ENCODE measurements at places on chromosomes 12 and 14.

DNA sequence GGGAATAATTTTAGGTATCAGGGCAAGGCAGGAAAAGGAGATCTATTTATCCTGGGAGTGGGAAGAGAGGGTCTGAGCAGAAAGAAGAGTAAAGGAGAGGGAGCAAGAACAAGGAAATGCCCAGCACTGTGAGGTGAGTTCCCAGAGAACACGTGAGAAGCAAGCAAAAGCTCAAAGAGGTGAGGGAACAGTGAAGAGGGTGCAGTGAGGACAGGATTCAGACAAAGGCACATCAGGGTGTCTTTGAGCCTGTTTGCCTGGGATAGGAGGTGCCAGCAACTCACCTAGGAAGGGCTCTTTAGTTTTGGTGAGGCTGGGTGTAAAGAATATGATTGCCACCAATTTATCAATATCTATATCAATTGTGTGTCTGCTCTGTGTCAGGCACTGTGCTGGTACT is 88.9 kb upstream of the NRXN3 start:
- no peak for DNase-seq

GRCh38 chr12:125856366-125856765 is 791.1 kb downstream of the AACS start:
- DNase-seq, result no peak

DNA sequence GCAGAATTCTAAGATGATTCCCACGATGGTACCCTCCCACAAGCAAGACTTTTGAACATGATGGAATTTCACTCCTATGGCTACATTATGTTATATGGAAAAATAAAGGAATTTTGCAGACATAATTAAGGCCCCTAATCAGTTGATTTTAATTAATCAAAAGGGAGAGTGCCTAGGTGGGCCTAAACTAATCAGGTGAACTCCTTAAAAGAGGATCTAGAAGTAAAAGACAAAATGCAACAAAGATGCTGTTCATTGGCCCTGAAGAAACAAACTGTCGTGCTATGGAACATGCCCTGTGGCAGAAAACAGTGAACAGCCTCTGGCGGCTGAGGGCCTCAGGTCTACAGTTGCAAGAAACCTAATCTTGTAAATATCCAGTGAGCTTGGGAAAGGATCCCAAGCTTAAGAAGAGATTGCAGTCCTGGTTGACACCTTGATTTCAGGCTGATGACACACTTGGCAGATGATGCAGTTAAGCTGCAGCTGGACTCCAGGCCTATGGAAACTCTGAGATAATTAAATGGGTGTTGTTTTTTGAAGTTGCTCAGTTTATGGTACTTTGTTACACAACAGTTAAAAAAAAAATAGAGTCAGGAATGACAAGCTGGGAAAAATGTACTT is 13.8 kb downstream of the TMCC3 start:
- no peak for DNase-seq

- no peak for DNase-seq
Observed at GRCh38 chr12:24617471-24617870, 331.4 kb downstream of the BCAT1 start.

DNA sequence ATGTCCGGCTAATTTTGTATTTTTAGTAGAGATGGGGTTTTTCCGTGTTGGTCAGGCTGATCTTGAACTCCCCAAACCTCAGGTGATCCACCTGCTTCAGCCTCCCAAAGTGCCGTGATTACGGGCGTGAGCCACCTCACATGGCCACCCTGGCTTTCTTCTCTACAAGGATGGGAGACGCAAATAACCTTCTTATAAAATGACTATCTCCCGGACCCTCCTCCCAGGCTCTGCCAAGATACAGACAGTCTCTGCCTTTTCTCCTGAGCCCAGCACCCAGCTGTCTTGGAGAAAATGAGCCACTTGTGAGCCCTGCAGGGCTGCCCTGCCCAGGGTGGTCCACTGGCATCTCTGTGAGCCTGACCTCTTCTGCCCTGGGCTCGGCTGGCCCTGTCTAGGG is 34.7 kb upstream of the RBM19 start:
- DNase-seq, result no peak

GRCh38 chr14:51602310-51602709 is 49.4 kb upstream of the FRMD6 start:
- DNase-seq, result no peak

DNA sequence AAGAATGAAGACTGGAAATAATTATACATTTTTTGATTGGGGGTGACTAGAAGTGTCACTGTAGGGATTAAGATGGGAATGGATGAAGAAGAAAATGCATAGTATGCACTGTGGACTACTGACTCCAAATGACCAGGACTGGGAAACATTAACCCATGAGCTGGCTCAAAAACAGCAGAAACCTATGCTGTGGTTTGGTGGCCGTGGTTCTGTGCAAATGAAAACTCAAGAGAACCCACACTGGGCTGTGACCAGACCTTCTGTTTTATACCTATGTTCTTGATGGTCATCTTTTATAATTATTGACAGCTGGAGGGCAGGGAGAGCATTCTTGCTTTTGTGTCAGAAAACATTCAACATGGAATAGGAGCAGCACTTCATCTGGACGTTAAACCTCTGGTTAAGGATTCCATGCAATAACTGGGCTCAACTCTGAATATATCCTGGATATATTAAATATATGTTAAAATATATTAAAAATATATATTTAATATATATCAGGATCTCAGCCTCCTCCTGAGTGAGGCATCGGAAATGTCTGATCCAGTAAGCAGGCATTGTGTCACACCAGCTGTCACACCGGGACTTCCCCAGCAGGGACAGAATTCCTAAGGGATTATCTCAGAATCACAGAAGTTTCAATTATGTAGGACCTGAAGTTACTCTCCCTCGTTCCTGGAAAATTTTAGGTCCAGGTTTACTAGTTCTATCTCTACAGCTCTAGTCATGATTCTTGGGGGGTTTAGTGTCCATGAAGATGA is 48.5 kb downstream of the BBS10 start:
- no peak for DNase-seq

DNA sequence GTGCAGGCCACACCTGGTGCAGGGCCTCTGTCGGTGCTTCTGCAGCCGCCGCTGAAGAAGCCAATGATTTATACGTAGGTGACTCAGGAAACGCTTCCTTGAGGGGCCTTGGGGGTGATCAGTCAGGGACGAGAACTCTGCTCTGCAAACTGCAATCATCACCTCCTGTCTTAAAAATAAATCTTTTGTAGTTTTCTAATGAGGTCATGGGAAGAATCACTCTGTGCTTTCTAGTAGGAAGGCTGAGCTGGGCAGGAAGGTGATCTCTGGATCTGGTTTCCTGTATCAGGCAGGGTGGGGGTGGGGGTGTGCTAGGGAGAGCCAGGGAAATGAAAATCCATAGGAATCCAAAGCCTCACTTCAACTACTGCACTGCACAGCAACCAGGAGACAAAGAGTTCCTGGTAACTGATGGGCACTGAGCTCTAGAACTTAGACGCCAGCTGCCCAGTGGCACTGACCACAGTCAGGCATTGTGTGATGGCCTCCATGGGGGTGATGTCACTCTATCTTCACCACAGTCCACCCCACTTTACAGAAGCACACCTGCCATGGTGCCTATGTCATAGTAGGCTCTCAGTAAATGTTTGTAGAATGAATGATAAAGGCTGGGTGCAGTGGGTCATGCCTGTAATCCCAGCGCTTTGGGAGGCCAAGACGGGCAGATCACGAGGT is 292.4 kb upstream of the PWP1 start:
- DNase-seq, result no peak

GRCh38 chr12:68509242-68509641 is 101.5 kb upstream of the RAP1B start:
- DNase-seq, result no peak

- DNase-seq, result no peak
Observed at GRCh38 chr12:89678225-89678624, 30.4 kb downstream of the ATP2B1 start.

GRCh38 chr12:55727643-55728185 is 1.1 kb downstream of the CD63 start:
- no peak for DNase-seq

- no peak for DNase-seq
Observed at GRCh38 chr12:124829708-124830304, 33.9 kb downstream of the SCARB1 start.

DNA sequence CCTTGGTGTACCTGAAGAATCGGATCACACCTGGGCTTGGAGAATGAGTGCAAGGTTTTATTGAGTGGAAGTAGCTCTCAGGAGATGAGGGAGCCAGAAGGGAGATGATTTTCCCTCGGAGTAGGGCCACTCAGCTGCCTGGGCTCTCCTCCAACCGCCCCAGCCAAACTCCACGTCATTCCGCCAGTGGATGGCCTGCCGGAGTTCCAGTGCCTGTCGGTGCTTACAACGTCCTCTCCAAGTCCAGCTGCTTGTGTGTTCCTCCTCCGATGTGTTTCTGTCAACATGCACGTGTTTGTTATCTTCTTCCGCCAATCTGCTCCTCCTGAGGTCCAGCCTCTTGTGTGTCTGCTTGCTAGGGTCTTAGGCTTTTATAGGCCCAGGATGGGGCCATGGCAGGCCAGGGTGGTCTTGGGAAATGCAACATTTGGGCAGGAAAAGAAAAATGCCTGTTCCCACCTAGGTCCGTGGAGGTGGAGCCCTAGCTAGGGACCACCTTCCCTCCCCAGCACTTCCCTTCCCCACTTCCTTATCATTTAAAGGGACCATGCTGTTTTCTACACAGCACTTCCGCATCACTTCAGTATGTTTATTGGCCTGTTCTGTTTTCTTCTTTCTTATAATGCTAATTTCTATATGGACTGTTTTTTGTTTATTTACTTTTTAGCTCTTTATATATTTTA is 343.2 kb downstream of the PDZRN4 start:
- DNase-seq, result peak; percentile 26

DNA sequence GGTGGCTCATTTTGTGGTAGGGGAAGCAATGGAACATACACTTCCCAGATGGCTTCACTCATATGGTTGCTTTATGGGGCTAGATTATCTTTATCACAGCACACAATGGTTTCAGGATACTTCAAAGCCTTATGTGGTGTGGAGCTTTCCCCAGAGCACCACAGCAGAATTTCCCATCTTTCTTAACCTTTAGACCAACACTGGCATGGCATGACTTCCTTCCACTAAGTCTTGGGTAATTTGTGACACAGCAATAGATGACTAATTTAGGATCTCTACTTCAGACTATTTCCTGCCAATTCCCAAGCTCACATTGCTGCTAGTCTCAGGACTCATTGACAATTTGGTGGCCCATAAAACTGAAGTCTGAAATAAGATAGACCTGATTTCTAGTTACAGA is 36.9 kb upstream of the DCN start:
- no peak for DNase-seq

- no peak for DNase-seq
Observed at GRCh38 chr14:44712024-44712815, 205.1 kb upstream of the FSCB start.

DNA sequence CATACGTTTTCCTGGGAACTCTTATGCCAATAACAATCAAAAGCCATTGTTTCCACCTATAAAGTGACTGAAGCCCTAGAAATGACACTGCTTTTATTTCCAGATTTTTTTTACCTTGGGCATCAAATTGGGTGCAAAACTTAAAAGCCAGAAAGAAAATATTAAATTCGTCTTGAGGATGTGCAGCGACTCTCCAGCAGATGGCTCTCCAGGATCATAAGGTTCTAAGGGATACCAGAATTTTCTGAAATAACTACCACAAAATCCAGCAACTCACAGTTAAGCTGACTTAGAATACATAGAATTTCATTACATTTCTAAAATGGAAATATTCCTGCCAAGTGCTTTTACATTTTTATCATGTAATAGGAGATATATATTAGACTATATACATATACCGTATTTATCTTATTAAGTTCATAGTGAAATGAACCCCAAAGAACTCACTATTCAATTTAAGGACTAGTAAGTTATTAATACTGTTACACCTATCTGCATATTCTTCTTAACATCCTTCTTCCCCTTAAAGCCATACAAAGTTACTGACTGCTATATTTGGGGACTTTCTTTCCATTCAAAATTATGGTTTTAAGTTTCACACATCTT is 44.0 kb downstream of the ARMH4 start:
- DNase-seq, result peak; percentile 36

DNA sequence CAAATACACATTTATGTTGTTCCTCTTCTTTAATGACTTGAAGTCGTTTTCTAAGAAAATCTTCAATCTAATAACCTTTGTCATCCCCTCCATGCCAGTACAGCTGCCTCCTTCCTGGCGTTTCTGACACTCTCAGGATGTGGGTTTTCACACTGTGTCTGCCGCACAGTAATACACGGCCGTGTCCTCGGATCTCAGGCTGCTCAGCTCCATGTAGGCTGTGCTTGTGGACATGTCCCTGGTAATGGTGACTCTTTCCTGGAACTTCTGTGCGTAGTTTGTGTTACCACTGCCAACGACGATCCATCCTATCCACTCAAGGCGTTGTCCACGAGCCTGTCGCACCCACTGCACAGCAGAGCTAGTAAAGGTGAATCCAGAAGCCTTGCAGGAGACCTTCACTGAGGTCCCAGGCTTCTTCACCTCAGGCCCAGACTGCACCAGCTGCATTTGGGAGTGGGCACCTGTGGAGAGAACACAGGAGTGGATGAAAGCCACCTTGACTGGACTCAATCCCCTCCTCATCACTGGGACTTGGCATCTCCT is 1095.9 kb downstream of the TMEM121 start:
- DNase-seq, result no peak

GRCh38 chr14:87869619-87870583 is 123.1 kb downstream of the GALC start:
- DNase-seq, result no peak

- no peak for DNase-seq
Observed at GRCh38 chr12:50506753-50507473, 2.1 kb downstream of the DIP2B start.

GRCh38 chr14:92789457-92790089 is 4.5 kb upstream of the GOLGA5 start:
- no peak for DNase-seq

DNA sequence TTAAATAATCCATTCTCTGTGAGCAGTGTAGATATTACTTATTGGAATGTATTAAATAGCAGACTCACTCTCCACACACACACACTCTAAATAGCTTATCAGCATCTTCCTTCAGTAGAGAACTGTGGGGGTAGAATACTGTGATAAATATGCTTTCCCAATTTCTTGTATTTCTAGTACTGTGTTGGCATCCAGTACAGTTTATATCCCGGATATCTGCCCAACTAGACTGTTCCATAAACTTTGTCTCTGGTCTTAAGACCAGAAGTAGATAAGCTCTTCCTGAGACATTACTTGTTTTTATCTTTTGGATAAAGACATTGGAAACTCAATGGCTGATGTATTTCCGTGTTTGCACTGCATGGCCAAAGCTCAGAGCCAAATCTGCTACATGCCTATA is 136.2 kb upstream of the PDZRN4 start:
- DNase-seq, result no peak

Measured in NCI-H446 (cell line).